ENCODE measurements at places on chromosomes 3 and 15. TPM values are rescaled to one million over a fixed set of nuclear protein-coding genes. Genes with fewer than 3 reads are reported as not detected.

DNA sequence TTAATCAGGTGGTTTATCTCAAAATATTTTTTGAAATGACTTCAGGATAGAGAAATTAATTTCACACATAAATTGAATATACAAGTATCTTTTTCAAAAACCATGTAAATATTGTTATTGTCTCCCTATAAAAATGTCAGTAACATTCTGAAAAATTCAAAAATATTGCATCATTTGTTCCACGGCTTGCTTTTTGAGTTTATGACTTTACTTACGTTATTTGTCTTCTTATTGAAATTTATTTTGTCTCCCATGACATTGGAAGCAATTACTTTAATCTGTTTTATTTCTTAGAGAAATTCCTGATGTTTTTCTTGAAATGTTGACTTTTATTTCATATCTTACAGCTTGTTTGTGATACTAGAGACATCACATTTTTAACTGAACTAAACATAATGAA, 56.9 kb upstream of the P2RY1 start:
- no peak for DNase-seq

DNA sequence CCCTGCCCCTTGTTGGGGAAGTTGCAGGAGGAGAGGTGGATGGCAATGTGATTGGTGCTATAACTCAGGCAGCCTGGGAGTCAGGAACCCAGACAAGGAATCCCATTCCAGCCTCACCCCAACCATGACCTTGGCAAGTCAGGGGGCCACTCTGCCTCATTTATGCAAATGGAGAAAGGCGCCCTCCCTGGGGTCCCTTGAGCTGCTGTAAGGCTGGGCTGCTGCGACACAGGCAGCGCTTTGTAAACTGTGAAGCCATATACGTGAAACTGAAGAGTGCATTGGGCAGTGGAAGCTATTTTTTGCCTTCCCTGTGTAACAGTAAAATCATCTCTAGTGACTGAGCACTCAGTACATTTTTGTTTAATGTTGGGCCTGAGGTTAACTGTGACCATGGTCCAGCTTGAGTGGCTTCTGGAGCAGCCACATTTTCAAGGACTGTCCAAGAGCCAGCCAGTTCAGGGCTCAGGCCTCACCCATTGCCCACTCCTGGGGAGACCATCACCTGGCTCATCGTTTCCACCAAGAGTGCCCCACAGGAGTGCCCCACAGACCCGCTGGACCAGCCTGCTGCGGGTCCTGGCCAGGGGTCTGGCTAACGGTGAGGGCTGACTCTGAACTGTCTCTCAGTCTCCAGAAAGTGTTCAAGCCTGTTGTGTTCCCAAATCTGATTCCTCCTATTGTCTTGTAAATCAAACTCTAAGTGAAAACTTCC, 27.9 kb downstream of the KIF7 start:
- DNase-seq, result no peak

- DNase-seq, result no peak
Observed at GRCh38 chr15:71802770-71803169, 7.6 kb upstream of the NR2E3 start.

DNA sequence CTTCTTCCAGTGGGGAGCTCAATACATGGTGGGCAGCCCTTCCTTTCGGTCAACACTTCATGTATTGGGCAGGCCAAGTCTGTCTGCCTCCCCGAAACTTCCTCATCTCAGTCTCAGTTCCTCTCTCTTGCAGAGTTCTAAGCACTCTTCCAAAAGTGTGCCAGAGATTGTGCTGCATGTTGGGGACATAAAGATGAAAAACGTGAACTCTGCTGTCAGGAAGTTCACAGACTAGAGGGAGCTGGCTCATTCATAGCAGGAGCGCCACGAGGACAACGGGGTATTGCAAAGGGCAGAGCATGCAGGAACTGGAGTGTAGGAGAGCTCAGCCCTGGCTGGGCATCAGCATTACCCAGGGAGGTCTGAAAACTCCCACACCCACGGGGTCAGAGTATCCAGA, 15.3 kb upstream of the EPHB3 start:
- no peak for DNase-seq

- DNase-seq, result no peak
Observed at GRCh38 chr3:37144806-37145205, 29.6 kb downstream of the LRRFIP2 start.

- DNase-seq, result no peak
Observed at GRCh38 chr3:10219737-10220136, 28.5 kb upstream of the TATDN2 start.

DNA sequence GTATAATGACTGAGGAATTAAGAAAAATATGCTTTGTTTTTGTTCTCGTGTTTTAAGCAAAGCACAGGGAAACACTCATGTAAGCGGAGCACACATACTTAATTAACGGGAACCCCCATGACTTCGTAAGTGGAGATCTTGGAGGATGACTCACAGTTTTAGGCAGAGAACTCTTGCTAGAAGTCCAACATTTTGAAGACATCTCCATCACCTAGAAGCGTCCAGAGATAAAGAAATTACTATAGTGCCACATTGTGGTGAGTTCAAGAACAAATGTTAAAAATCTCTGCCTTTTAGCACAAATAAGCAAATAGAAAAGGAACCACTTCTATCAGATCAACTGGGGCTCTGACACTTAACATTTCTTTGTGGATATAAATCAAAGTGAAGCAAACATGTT, 194.1 kb upstream of the ARHGEF26 start:
- no peak for DNase-seq

DNA sequence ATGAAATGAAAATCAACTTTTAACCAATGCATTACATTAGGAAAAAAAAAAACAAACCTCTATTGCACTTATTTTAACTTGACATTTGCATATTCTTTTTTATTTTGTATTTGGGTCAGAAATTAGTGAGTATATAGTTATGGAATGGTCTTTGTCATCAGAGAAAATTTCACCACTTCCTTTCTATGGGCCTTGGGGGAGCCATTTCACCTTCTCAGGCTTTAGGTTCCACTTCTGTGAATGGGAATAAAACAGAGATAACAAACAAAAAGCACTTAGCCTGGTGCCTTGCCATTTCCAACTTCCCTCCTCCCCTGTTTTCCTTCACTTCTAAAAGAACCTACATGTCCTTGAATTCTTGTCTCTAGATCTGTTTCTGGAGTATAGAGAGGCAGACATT, 168.0 kb upstream of the STT3B start:
- no peak for DNase-seq

CLRN1 gene
- polyA plus RNA-seq, result not detected

GPR176 gene
- 1.7 TPM for polyA plus RNA-seq

GRCh38 chr3:45864760-45865519, 21.4 kb upstream of the CCR9 start:
- DNase-seq, result no peak

- no peak for DNase-seq
Observed at GRCh38 chr3:180420804-180421203, 181.2 kb upstream of the TTC14 start.

- no peak for DNase-seq
Observed at GRCh38 chr3:193991666-193992424, 144.1 kb upstream of the HES1 start.

FILIP1L gene
- polyA plus RNA-seq, result 42.0 TPM
